ENCODE measurements at places on chromosomes 7 and 10. TPM values are rescaled to one million over a fixed set of nuclear protein-coding genes. Genes with fewer than 3 reads are reported as not detected.

GRCh38 chr7:120828528-120828927 lies 29.4 kb downstream of the TSPAN12 start:
- DNase-seq = no peak

DNA sequence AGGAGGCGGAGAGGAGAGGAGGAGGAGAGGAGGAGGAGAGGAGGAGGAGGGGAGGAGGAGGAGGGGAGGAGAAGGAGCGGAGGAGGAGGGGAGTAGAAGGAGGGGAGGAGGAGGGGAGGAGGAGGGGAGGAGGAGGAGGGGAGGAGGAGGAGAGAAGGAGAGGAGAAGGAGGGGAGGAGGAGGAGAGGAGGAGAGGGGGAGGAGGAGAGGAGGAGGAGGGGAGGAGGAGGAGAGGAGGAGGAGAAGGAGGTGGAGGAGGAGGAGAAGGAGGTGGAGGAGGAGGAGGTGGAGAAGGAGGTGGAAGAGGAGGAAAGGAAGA lies 15.5 kb upstream of the CRCP start:
- no peak for DNase-seq

- DNase-seq = no peak
Measured at GRCh38 chr10:101329341-101330032, 24.5 kb upstream of the BTRC start.

HOXA3 gene
- 0.66 TPM for total RNA-seq

IGFBP1 gene
- total RNA-seq = 0.26 TPM

- DNase-seq = no peak
Measured at GRCh38 chr7:141550386-141551093, 670 bp upstream of the AGK start.

DNA sequence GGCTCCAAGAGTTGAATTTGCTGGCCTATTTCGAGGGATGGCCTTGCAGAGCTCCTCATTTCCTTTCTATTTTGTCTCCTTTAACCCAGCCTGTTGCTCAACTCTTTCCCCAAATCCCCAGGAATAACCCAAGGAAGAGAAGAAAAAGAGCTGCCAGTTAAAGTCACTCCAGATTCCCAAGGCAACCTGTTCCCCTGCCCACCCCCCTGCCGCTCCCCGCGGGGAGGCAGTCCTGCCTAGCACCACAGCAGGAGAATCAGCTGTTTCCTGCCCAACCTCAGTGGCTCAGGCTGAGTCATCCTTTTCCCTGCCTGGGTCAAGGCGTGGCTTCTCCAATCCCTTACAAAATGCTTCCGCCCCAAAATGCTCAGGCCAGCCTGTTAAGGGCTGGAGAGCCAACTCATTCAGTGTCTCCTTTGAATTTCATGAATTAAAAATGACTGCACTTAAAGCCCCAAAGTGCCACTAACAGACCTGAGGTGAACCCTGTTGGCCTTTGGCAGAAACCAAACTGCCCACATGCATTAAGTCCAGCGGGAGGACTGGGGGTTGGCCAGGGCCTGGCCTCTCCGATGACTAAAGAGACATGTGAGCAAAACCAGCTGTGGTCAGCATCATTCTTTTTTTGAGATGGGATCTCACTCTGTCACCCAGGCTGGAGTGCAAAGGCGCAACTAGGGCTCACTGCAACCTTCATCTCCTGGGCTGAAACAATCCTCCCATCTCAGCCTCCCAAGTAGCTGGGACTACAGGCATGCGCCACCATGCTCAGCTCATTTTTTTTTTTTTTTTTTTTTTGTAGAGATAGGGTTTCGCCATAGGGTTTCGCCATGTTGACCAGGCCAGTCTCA lies 83.2 kb upstream of the KIF5B start:
- peak; percentile 85 for DNase-seq

DNA sequence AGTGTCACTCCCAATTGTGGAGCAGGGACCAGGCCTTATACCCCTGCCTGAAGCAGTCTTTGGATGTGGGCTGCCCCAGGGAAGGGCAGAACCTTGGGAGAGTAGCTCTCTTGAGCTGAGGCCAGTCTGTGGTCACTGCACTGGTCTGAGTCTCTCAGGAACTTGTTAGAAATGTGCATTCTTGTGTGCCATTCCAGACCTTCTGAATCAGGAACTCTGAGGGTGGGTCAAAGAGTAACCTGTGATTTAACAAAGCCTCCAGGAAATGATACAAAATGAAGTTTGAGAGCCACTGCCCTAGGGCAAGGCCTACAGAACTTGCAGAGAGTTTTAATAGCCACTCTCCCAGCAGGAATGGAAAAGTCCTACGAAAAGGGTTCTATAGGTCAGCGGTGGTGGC lies 68.1 kb downstream of the LYZL1 start:
- DNase-seq = no peak

DNA sequence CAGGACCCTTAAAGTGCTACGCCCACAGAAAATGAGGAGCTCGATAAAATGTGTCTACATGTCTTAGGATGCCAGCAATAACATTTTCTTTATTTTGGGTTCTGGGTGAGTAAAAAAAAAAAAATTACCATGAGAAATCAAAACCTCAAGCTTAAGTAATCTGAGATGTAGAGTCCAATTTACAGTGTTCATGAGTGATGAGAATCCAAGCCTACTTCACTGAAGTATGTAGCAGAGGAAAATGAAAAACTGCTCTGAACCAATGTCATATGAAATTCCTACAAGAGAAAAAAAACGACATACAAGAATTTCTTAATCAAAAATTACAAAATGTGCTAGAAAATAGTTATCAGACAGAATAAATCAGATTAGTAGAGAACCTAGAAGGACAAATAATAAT lies 274.4 kb downstream of the HTR7 start:
- DNase-seq = no peak

DNA sequence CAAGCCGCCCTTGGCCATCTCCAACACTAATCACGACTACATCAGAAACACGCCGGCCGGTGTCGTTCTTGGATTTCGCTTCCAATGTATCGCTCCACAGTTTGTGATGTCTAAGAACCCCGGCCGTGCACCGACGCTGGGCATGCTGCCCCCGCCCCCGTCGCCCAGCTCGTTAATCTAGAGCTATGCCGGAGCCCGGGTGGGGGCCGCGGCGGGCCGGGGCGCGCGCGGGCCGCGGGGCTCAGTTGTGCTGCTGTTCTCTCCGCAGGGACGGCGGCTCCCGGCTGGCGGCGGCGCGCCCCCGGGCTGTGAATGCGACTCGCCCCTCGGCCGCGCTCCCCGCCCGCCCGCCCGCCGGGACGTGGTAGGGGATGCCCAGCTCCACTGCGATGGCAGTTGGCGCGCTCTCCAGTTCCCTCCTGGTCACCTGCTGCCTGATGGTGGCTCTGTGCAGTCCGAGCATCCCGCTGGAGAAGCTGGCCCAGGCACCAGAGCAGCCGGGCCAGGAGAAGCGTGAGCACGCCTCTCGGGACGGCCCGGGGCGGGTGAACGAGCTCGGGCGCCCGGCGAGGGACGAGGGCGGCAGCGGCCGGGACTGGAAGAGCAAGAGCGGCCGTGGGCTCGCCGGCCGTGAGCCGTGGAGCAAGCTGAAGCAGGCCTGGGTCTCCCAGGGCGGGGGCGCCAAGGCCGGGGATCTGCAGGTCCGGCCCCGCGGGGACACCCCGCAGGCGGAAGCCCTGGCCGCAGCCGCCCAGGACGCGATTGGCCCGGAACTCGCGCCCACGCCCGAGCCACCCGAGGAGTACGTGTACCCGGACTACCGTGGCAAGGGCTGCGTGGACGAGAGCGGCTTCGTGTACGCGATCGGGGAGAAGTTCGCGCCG lies 1.9 kb downstream of the VWC2 start:
- DNase-seq = no peak

- no peak for DNase-seq
Measured at GRCh38 chr10:110867807-110868465, 3.8 kb upstream of the PDCD4 start.

- DNase-seq = no peak
Measured at GRCh38 chr10:63720072-63720537, 198.9 kb downstream of the REEP3 start.

DNA sequence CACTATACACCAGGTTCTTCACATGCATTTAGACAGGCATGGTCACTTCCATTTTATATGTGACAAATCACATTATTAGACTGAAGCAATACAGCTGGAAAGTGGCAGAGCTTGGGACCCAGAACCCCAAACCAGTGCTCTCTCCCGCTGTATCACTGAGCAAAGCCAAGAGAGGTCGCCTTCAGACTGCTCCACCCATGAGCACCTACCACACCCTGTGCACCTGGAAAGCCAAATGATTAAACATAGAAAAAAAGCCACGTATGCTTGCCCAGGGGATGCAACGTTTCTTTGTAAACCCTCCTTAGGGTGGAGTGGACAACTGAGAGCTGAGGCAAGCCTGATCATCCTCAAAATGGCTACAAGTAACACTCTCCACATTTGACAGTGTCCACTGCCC lies 72.5 kb downstream of the CCDC6 start:
- no peak for DNase-seq

GRCh38 chr10:79502561-79503309 lies 9.6 kb upstream of the EIF5AL1 start:
- no peak for DNase-seq

- DNase-seq = no peak
Measured at GRCh38 chr10:55091691-55092328, 290.8 kb upstream of the PCDH15 start.

GRCh38 chr7:101998906-101999240 lies 181.4 kb downstream of the CUX1 start:
- DNase-seq = no peak

DNA sequence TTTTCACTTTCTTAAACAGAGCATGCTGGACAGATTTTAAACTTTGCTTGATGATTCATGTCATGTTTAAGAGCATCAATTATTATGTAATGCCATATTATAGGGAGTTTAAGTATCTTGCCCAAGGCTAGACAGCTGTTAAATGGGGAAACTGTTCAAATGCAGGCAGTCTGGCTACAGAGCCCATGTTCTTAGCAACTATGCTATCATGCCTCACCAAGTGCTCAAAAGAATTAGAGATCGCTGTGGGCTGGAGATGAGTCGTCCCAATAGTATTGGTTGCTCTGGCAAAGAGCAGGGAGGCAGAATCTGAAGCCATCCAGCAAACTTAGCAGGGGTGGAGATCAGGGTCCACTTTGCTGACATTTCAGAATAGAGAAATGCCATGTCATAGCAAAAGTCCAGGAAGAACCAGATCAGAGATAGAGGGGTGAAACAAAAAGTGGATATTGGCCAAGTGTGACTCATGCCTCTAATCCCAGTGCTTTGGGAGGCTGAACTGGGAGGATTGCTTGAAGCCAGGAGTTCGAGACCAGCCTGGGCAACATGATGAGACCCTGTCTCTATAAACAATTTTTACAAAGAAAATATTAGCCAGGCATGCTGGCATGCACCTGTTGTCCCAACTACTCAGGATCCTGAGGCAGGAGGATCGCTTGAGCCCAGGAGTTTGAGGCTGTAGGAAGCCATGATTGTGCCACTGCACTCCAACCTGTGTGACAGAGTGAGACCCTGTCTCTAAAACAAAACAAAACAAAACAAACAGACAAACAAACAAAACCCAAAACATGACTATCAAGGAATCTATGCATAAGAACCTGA lies 57.8 kb downstream of the BAMBI start:
- peak; percentile 61 for DNase-seq

DNA sequence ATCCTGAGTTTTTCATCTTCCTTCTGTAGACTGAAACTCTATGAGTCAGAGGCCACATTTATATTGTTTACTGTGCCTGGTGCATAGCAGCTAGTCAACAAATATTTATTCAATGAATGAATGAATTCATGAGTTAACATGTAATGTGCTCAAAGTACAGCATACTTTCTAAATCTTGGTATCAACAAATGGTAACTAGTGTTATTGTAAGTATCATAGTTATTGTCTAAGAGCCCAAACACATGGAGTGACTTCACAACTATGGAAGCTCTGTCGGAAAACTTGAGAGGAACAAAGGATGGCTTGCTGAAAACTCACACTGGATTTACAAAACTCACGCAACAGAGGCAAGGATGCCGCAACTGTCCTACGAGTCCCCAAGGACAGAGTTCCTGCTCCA lies 35.9 kb downstream of the DENND2A start:
- DNase-seq = no peak

DNA sequence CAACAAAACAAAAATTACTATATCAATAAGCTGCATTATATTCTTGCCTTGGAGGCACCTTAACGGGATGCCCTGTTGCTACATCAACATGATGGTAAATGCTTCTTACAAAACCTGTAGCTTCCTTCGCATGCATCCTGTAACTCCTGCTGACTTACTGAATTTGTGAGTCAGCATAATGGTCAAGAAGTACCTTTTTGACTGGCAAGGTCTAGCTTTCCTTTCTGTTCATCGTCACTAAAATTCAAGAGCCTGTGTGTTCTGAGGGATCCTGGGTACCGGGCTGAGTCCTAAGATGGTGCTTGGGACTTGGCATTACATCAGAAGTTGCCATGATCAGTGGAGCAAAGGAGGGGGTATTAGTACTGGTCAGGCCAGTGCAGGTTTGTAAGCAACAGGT lies 4.9 kb downstream of the PFKFB3 start:
- DNase-seq = no peak

- DNase-seq = no peak
Measured at GRCh38 chr7:120582916-120583315, 275.0 kb downstream of the TSPAN12 start.

GRCh38 chr10:103458720-103459119 lies at the start of gene CALHM1:
CALHM1 (minus strand) TSS chr10:103458900; CDS start chr10:103458751, 149 bp downstream.
- no peak for DNase-seq

DNA sequence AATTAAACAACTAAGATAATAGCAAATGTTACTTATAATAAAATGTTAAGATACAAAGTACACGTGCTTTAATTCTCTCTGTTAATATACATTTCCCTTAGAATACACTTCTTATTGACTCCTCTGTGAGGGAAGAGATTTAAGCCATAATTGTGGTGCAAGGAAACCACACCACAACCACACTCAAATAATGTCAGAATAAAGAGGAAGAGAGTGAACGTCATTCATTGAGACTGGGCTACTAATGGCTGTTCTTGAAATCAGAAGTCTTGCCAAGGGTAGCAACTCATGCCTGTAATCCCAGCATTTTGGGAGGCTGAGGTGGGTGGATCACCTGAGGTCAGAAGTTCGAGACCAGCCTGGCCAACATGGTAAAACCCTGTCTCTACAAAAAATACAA lies 10.0 kb downstream of the FAM171A1 start:
- DNase-seq = no peak
